ENCODE measurements at places on chromosomes 12 and 14.

- no peak for DNase-seq
Measured at GRCh38 chr12:22527999-22528398, 16.3 kb downstream of the C2CD5 start.

- no peak for DNase-seq
Measured at GRCh38 chr14:39452680-39453079, 20.4 kb upstream of the FBXO33 start.

GRCh38 chr12:57718641-57719528, 19.7 kb downstream of the AGAP2 start:
- DNase-seq, result no peak

GRCh38 chr12:96416033-96416799, 16.0 kb upstream of the CDK17 start:
- no peak for DNase-seq

- DNase-seq, result no peak
Measured at GRCh38 chr14:61222388-61222787, 58.8 kb downstream of the TMEM30B start.

DNA sequence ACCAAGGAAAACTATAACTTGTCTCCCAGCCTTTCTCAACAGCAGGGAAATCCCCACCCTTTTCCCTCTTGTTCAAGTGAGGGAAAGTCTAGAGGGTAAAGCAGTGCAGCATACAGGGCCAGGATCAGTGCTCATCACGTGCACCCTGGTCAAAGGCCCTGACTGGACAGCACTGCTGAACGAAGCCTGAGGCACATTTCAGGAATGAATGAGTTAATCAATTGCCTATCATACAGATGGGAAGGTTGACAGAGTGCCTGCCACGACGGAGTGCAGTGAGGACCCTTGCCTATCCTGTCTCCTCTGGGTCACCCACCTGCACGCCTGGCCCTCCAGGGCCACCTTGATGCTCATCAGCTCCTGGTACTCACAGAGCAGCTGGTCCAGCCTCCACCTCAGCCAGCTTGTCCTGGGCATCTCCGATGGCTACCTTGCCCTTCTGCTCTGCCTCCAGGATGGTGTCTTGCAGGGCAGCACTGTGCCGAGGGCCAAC, 11.7 kb upstream of the KRT73 start:
- no peak for DNase-seq

DNA sequence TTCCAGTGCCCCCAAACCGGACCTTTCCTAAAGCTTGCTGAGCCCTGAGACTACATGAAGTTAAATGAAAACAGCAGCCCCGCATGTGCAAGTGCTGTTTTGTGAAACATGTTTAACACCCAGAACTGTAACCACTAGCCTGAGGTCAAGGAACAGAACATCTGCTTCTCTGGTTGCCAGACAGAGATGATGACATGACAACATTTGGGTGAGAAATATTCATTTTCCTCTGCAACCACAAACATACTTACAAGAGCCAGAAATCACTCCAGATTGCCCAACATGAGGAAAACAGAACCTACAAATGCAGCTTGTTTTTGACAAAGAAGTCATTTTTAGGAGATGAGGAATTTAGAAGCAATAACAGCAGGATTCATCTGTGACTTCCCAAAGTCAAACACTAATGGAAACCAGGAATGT, 110.4 kb downstream of the BCAT1 start:
- DNase-seq, result no peak

- no peak for DNase-seq
Measured at GRCh38 chr14:74594029-74594428, 18.0 kb downstream of the LTBP2 start.

DNA sequence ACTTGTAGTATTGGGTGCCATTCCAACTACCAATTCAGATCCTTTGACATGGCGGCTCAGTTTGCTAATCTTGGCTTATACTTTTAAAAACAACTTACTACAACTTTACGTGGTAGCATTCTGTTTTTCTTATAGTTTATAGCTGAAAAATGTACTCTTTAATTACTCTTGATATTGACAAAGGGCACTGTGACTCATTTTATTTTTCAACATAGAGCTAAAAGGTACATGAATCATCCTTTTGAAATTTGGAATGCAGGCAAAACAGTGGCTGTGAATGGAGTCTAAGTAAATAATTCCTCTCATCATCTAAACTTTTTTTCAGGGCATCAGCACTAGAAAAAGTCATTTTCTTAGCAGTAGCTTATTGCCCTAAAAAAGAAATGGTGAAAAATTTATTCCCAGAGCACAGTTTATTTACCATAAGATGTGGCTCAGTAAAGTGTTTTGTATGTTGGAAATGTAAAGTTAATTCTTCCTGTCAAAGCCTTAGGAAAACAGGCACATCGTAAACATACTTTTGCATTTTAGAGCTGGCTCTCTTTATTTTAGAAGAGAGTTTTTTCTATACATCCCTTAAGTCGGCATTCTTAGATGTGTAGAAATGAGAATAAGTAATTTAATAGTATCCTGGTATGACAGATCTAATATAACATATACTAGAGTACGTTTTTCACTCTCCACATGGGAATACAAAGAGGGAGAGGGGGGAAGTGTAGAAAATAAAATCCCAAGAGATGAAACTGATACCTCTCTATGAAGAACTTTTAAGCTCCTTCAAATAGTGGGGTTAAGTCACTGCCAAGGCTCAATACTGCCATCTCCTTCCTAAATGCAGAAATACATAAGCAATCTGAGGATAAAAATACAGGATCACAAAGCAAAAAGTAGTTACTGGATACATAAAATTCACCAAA, 55.2 kb downstream of the SLC25A21 start:
- peak; percentile 13 for DNase-seq

- DNase-seq, result no peak
Measured at GRCh38 chr12:93664573-93665138, 12.5 kb upstream of the CRADD start.

GRCh38 chr14:64387232-64387781, 846 bp upstream of the MTHFD1 start:
- DNase-seq, result peak; percentile 31

DNA sequence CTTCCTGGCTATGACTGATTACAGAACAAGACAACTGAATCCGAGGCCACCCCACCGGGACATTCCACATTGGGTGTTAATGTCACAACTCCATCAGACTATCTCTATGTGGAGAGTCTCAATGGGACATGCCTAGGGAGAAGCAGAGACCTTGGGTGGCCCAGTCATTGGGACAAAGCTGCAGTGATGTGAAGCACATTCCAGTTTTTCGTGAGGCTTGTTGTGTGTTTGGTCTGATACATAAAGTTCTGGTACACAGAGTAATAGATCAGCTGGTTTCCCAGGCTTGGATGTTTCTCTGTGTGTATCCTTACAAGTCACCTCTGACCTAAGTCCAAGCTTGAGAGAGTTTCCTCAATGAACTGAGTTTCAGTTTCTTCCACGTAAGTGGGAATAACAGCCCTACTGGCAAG, 42.3 kb downstream of the CPM start:
- no peak for DNase-seq

GRCh38 chr14:34983148-34983760, 462 bp downstream of the SRP54 start:
- no peak for DNase-seq

DNA sequence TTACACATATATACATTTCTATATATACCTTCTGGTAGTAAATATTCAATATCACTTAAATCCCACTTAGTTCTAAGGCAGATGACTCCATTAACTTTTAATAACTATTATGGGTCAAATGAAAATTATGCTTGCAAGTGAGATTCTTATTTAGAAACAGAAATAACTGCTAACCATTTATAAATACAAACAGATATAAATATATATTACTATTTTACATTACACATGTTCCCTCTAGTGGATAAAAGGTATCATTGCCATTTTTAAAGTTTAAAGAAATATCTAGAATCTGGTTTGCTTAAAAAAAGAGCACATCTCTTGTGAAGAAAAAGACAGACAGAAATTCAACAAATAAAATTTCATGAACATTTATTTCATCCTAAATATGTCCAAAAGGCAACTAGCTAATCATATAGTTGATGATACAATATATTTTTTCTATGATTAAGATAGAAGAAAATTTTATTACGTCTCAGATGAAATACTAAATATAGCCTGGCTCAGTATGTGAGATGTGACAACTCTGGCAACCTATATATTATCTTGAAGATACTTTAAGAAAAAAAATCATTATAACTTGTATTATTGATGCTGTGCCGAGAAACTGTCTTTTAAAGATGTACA, 11.7 kb upstream of the RAD51AP1 start:
- no peak for DNase-seq

DNA sequence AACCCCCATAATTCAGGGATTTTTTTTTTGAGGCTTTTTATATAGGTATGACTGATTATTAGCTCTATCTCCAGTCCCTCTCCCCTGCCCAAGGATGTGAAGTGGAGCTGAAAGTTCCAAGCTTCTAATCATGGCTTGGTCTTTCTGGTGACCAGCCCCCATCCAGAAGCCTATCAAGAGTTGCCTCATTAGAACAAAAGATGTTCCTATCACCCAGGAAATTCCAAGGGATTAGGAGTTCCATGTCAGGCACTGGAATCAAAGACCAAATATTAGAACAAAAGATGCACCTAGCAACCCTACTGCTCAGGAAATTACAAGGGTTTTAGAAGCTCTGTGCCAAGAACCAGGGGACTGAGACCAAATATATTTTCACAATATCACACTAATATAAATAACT, 29.9 kb downstream of the LRP6 start:
- DNase-seq, result no peak

- no peak for DNase-seq
Measured at GRCh38 chr14:84144166-84144565, 1385.8 kb upstream of the FLRT2 start.

- no peak for DNase-seq
Measured at GRCh38 chr12:110677206-110677911, 11.6 kb downstream of the HVCN1 start.

GRCh38 chr12:40208707-40209446, 15.9 kb upstream of the LRRK2 start:
- no peak for DNase-seq

DNA sequence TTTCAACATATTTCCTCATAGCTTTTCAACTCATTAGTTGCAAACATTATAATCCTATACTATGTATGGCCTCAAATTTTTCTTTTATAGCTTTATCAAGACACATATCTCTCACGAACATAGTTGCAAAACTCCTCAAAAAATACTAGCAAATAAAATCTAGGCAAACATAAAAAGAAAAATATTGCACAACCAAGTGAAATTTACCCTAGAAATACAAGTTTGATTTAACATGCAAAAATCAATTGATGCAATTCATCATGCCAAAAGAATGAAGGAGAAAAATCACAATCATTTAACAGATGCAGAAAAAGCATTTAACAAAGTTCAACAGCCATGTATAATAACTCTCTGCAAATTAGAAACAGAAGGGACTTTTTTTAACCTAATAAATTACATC, 33.3 kb upstream of the KCNH5 start:
- no peak for DNase-seq

DNA sequence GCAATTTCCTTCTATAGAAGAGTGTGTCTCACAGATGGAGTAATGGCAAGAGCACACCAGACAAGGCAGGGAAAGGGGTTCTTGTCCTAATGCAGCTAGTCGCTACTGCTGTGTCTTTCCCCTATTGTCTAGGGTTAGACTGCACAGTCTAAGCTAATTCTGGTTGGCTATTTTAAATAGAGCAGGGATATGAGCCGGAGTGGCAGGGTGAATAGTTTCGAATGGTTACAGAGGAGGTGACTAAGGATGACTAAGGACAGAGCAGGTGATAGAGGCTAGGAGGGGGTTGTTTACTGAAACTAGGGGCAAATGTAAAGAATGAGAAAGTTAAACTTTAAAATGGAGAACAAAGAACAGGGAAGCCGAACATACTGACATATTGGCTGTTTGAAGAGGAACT, 25.6 kb upstream of the CPNE8 start:
- DNase-seq, result no peak

DNA sequence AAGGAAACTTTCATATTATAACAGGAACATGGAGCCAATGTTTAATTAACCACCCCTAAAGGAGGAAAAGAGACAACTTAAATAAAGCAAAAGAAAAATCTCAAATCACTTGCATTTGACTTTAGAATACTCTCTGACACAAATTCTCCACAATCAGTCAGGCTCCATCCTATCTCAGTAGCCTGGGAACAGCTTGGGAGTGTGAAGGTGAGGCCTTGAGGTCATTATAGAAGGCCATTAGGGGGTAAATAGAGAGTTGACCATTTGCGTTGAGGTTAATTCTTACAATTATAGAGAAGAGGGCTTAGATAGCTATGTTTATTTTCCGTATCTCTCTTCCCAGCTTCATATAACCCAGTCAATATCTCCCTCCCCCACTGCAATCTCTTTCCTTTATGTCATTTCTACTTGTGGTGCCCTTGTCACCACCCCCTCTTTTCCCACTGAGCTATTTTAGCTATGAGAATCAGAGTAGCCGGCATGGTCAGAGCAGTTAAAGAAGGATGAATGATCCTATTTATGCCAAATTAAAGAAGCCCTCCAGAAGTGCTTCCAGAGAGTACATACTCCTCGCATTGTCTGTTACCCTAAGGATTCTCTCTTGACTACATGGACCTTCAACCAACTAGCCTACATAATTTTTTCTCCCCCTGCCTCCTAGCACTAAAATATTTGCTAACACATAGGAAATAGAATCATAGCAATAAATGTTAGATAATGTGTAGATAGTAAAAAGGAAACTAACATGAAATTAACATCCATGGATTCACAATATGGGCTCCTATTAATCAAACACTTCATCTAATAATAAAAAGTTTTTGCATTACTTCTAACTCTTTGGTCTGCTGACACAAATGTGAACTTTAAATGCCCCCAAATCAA, 135.2 kb upstream of the KRR1 start:
- DNase-seq, result no peak

DNA sequence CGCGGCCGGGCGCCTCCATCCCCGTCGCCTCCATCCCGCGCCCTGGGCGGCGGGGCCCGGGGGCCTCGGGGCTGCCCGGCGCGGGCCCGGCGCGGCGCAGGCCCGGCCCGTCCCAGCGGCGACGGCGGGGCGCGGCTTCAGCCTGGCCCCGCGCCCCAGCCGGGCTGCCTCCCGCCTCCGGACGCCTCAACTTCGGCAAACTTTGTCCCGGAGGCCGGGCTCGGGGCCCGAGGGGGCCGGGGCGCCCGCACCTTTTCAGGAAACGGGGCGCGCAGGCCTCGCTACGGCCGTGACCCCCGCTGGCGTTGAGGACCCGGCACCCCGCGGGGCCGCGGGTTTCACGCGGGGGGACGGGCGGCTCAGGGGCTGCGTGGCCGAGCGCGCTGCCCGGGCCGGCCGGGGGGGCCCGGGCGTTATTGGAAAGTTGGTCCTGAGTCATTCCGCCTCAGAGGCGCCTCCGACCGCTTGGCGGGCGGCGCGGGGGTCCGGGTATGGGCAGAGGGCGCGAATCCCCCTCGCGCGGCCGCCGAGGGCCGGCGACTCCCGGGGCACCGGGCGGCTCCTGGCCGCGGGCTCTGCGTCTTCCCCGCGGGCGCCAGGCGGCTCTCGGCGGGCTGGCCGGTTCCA, 575 bp downstream of the TRAF3 start:
- DNase-seq, result no peak

GRCh38 chr14:88421286-88421685, 35.8 kb downstream of the SPATA7 start:
- no peak for DNase-seq

- no peak for DNase-seq
Measured at GRCh38 chr14:100422556-100423316, 99.6 kb downstream of the SLC25A47 start.
